Left renal pelvis (tissue), 4 donors: ENCODE measurements at places on chromosomes 3 and 15. TPM values are rescaled to one million over a fixed set of nuclear protein-coding genes. Genes with fewer than 3 reads are reported as not detected.

The XCR1 gene
- 0.23 TPM for polyA plus RNA-seq

GRCh38 chr3:77039606-77040171 lies at the start of gene ROBO2:
ROBO2 (plus strand) TSS chr3:77040099; CDS start chr3:77040786, 687 bp downstream.
- peak; percentile 72 for DNase-seq

GRCh38 chr3:99776516-99777209 lies 41.0 kb upstream of the CMSS1 start:
- DNase-seq = no peak

- no peak for DNase-seq
These were observed 1540.6 kb upstream of the GBE1 start for GRCh38 chr3:83302091-83302490.

The AGBL1 gene
- not detected for polyA plus RNA-seq

DNA sequence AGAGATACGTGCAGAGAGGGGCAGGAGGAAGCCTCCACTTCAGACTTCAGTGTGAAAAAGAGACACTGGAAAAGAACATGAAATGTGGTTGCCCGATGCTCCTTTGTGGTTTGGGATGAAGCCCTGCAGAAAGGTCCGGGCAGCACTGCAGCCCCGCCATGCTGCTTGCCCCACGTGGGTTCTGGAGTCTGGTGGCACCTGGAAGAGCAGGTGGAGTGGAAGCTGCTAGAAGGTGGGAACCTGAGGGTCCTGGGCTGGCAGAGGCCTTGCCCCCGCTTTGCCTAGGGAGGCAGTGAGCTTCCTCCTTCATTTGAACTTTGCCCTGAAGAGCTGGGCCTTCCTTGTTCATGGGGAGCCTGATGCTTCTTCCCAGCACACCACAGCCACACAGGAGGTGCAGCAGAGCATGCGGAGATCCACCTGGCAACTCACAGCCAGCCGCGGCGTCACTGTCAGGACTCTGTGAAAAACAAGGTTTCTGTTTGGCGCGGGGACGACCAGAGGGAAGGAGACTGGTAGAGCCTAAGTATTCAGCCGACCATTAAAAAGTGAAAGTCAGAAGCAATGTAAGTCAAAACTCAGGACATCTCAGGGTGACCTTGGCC lies 59.0 kb downstream of the APBA2 start:
- DNase-seq = no peak

DNA sequence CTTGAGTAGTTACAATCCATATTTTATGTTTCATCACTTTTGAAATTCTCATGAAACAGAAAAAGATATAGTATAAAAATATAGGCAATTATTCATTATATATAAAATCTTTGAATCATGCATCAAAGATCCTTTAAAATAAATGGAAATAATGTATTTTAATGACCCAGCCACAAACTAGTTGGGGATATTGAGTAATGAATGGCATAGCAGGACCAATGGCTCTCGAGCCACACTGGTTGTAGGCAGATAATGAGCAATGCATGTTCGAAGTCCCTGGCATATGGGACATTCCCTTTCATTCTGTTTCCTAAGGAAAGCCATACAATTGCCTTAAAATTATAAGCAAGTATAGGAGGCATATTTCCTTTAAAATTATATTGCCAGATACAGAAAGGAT lies 107.4 kb upstream of the IL12A start:
- no peak for DNase-seq

DNA sequence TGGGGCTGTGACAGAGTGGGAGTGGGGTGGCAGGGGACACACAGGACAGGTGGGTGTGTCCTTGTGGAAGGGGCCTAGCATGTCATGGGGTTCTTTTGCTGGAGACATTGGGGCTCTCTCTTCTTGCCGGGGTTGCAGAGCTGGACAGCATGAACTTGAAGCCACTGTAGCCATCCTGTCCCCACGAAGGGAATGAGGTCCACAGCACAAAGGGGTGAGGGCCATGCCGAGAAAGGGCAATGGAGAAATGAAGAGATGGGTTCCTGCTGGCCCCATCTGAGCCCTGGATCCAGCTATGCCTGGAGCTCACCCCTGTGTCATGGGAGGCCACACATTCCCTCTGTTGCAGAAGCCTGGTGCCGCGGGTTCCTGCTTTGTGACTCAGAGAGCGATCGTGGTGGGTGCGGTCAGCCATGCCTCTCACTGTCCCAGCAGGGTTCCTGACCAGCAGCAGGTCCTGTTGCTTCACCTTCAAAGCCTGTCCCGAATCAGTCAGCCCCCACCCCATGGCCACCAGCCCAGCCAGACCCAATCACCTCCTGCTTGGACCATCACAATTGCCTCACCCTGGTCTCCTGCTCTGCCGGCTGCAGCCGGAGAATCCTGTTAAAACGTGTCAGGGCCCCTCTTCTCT lies 50.0 kb downstream of the DNAJB8 start:
- no peak for DNase-seq

- no peak for DNase-seq
These were observed 277.6 kb downstream of the LPP start for GRCh38 chr3:188431553-188431952.

DNA sequence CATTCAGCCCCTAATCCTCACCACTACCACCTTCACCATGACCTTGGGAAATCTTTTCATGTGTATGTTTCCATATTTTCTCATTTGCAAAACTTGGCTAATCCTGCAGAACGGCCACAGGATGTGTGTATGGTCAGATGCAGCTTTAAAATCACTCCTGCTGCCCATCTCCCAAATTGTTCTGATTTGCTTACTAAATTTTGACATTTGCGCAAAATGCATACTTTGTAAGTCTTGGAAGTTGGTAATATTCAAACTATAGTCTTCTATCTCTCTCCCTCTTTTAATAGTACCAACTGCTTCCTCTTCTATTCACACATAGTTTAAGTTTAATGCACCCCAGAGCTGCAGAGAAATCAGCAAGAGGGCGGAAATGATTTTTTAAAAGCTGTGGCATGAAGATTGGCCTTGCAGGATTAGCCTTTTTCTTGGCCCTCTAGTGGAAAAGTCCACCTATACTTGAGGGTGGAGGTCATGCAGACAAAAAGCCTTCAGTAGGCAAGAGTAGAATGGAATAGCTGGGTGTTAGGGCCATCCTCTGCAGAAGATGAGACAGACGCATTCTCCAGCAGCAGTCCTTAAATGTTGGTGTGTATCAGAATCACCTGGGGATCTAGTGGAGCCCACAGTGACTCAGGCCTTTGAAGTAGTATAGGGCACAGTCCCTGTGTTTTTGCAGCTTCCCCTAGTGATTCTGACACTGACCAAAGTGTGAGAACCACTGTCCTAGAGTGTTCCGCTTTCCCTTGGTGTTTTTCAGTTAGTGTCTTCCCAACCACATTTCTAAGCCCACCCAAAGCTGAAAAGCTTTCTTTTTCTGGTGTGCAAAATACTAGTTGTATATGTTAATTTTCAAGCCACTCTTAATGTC lies 181.7 kb downstream of the CHST2 start:
- no peak for DNase-seq

DNA sequence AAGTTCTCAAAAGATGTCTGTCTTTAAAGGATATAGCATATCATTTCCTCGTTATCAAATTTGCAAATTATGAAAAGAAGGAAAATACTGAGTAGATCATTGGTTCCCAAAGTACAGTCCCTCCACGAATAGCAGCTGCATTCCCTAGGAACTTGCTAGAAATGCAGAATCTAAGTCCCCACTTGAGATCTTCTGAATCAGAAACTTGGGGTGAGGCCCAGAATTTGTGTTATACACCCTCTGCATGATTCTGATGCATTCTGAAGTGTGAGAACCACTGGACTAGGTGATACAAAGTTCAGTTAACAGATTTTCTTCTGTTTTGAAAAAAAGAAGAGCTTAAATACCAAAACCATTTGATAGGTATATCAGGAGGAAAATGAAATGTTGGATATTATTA lies 77.1 kb downstream of the SLC25A26 start:
- no peak for DNase-seq

The GPR149 gene
- polyA plus RNA-seq = not detected

GRCh38 chr15:62734706-62735105 lies 307.8 kb upstream of the TPM1 start:
- no peak for DNase-seq

GRCh38 chr15:30038667-30039523 lies 43.9 kb upstream of the GOLGA8J start:
- no peak for DNase-seq

DNA sequence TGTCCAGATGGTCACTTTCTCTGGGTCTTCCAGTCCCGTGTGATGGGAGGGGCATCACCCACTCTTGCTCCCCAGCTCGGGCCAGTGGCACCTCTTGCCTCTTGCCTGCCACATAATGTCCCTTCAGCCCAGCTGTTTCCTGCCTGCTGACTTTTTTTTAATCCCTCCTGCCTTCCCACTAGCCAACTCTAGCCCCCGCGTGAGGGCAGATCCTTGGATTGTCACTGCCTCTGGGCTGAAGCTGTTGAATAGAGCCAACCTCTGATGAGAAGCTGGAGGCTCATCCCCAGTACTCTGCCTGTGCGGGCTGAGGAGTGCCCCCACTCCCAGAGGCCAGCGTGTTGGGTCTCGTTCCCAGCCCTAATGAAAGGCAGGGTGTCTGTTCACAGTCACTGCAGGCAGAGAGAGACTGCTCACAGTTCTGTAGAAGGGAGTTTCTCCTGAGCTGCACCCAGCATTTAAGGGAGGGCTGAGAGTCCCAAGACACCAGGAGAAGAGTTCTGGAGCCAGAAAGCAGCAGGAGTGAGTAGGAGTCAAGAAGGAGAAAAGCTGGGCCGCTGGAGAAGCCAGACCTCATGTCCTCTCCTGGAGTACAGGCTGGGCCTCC lies 30.1 kb upstream of the TIMP4 start:
- DNase-seq = no peak

DNA sequence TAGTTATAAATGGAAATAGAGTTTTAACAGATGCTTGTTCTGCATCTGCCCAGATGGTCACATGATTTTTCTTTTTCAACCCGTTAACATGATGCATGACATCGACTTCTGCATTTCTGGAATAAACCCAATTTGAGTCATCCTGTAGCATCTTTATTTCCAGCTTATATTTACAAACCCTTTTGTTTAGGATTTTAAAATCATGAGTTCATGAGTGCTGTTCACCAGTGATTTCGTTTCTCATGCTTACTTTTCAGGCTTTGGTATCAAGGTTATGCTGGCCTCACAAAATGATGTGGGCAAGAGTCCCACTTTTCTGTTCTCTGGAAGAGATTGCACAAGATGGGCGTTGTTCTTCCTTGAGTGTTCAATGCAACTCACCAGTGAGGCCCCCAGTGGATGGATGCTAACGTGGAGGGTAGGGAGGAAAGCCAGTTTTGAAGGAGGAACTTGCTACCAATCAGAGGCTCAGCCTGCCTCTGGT lies 5.2 kb downstream of the HRH1 start:
- no peak for DNase-seq

GRCh38 chr15:78130466-78131294 lies 565 bp downstream of the CIB2 start:
- no peak for DNase-seq

The SEMA3F gene
- polyA plus RNA-seq = 73.4 TPM

The CPLX3 gene
- not detected for polyA plus RNA-seq

GRCh38 chr3:188842639-188843038 lies 329.1 kb upstream of the TPRG1 start:
- no peak for DNase-seq

The CD96 gene
- polyA plus RNA-seq = 0.82 TPM

GRCh38 chr15:71559098-71559497 lies 251.3 kb upstream of the NR2E3 start:
- DNase-seq = no peak

DNA sequence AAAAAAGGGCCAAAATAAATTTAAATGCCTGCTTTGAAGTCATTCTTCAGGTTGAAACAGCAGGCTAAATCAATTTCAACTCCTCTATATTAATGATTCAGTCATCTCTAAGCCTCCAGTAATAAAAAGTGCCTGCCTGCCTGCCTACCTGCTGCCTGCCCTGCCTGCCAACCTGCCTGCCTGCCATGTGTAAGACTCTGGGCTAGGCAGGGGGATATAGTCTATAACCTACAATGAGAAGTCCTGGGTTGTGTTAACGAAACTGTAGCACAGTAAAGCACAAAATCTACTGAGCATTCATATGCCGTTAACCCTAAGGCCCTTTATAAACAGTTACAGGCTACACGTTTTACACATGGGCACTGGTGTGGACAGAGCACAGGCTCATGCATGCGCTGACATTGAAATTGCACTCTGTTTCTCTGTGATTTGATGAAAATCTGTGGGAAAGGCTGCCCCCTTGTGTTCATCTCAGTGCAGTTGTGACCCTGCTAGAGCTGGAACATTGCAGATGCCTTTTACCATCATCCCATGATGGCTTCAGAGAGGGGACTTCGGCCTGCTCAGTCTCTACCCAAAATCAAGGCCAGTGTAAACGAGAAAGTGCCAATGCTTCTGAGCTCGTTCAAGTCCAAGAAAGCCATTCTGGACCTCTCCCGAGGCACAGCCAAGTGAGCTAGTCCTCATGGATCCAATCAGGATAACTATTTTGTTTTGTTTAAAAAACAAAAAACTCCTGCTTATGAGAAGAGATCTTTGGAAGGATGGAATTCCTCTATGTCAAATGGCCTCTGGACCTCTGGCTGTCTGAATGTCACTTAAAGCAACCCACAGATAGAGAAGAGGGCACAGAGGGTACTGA lies 64.6 kb downstream of the EFL1 start:
- peak; percentile 71 for DNase-seq

The SOX14 gene
- polyA plus RNA-seq = not detected

The CORO2B gene
- polyA plus RNA-seq = 22.7 TPM

- no peak for DNase-seq
These were observed 85.3 kb upstream of the LIMD1 start for GRCh38 chr3:45509038-45509767.

The LYZL4 gene
- not detected for polyA plus RNA-seq

- no peak for DNase-seq
These were observed 14.3 kb downstream of the DYNC1LI1 start for GRCh38 chr3:32556332-32556731.
